Endodermal cell (in vitro differentiated cells): ENCODE measurements at places on chromosomes 5 and 9. TPM values are rescaled to one million over a fixed set of nuclear protein-coding genes. Genes with fewer than 3 reads are reported as not detected.
A peak's percentile ranks its signal among the peaks of the same experiment; 100 is the strongest.

- no peak for DNase-seq
These were observed 45.7 kb downstream of the RNF145 start for GRCh38 chr5:159163701-159164046.

DNA sequence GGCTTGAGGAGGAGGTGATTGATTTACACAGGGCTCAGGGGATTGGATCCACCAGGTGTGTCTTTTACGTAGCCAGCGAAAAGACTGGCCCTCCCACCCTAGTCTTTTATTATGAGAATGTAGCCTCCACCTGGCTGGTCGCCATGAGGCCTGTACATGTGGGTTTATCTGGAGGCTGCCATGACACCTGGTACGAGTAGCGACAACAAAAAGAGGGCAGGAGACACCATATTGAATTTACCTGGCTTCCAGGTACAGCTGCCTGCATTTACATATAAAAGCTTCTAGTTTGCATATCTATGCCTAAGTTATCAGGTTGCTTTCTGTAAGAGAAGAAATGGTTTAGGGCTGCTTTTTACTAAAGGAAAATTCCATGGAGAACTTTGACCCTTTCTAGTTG is 1173.7 kb upstream of the SEMA6A start:
- peak; percentile 47 for DNase-seq

GRCh38 chr5:61866930-61867329 is 439.1 kb upstream of the KIF2A start:
- no peak for DNase-seq

- DNase-seq, result no peak
These were observed 3.1 kb upstream of the RPL37 start for GRCh38 chr5:40838086-40838485.

DNA sequence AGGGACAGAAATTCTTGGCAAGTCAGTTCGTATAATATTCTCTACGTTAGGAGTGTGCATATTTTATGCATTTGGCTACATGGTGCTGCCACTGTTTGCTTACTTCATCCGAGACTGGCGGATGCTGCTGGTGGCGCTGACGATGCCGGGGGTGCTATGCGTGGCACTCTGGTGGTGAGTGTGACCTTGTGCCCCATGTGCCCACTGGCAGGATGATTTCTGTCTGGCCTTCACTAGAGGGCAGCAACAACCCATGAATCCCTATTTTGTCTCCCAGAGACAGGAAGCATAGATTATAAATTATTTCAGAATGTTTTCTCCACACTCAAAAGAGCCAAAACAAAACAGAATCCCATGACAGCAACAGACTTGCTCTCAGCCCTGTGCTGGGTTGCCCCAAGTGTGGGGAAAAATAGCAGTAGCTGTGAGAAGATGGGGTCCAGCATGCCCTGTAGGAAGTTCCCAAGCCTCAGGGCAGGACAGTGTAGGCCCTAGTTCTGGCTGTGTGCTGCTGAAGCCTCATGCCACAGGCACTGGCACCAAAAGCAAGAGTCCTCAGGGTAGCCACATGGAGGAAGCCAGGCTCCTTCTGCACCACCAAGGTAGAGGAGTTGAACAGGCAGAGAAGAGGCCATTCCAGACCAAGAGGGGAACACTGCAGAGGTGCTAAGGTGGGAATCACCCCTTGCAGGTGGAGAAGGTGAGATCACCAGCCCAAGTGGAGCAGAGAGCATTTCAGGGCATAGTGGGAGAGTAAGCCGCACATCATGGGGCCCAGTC is 16.0 kb downstream of the SLC22A5 start:
- DNase-seq, result peak; percentile 76

DNA sequence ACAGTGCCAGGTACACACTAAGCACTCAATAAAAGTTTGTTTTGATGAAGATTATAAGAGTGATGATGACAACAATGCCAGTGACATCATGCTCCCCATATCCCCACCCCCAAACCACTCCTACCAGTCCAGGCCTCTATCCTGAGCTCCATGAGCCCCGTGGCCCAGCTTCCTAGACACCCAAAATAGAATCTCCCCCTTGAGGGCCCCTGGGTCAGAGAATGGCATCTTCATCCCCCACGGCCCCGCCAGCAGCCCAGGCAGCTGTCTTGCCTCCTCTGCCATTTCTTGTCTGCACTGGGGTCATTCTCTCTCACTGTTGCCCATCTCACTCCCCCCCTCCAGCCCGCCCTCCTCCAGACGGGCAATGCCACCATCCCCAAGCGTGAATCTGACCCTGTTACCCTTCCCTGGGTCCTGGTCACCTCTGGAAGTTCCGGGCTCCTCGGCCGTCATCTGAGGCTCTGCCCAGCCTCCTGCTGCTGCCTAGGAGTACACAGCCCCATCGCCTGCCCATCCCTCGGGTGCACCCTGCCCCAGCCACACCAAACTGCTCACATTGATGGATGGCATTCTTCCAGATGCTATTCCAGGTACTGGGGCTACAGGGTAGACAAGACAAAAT is 76.8 kb upstream of the LMX1B start:
- no peak for DNase-seq

DNA sequence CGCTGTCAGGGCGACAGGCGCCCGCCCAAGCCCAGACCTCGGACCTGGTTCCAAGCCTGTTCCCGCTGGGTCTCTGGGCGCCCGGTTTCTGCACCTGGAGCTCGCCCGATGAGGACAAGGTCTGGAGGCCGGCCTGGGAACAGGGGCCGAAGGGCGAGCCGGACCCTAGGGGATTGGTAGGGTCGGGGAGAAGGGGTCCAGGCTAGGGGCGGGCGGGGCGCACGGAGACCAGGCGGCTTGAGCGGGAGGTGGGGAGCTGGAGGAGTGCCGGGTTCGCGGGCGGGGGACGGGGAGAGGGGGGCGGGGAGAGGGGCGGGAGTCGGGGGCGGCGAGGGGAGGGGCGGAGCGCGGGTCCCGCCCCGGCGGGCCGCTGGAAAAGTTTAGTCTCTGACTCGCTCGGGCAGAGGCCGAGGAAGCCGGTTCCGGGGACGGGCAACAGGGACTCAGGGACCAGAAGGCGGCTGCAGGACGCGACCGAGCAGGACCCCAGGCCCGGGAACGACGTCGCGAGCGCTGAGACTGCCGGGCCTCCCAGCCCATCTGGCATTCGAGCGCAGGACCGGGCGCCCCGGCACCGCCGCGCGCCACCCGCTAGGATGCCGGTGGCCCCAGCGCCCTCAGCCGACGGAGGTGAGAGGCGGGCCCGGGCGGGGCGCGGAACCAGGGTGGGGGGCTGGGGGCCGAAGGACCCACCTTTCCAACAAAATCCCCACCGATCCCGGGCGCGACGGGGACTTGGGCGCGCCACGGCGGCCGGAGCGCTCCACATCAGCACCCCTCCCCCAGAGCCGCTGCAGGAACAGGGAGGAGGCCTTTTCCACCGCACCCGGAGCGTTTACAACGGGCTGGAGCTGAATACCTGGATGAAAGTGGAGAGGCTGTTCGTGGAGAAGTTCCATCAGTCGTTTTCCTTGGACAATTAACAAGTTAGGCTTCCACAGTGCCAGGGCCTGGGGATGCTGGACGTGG is at the start of gene S1PR3:
Gene S1PR3, plus strand, starts transcription at position 403 of the 969 bp plus-strand sequence. CDS start 9,733 bp downstream, outside the sequence.
- DNase-seq, result peak; percentile 92

DNA sequence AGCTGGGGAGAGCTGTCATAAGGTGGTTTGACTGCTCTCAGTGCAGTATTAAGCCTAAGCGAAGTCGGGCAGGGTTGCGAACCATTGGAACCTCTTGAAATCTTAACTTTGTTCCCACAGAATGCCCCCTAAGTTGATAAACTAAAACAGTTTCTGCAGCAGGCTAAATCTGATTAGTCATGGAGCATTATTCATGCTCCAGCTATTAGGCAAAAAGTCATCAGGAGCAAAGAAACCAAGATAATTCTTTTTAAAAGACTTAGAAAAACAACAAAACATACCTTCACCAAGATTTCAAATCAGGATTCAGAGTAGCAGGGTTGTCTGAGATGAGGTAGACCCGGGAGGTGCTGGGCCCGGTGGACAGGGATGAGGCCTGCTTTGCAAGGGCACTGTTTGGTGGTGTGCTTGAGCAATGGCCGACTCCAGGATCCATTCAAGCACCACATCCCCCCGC is 69.9 kb upstream of the PLPP1 start:
- DNase-seq, result no peak

DNA sequence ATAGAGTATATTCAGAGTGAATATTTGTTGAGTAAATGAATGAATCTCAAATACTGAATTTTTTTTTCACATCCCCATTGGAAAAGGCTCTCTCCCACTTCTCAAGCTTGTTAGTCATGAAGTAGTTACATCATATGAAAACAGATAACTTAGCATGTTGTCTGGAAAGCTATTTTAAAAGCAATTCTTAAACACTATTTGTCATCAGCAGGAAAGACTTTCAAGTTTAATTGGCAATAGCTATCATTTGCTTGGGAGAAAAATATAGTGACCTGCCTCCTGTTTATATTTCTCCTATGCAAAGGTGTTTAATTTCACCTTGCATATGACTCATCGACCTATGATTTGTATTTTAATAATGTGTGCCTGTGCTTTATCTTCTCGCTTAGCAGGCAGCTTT is 499.8 kb upstream of the GRIA1 start:
- DNase-seq, result no peak

GRCh38 chr9:120931231-120932085 is 4.9 kb upstream of the TRAF1 start:
- DNase-seq, result peak; percentile 26

Gene ADCY2
- 62.3 to 84.5 TPM (median 63.2 TPM) in 3 replicates for total RNA-seq

Gene ARL14EPL
- not detected in 3 replicates for total RNA-seq

Gene CD72
- total RNA-seq, result 5.1 to 8.2 TPM (median 6.9 TPM) in 3 replicates

Gene RNF183
- 0.48 TPM in 1 of 2 replicates, not detected in the other for total RNA-seq

Gene PCDHB9
- total RNA-seq, result 3.8 and 5.1 TPM in 2 replicates

Gene SLC25A2
- 0.50 and 0.68 TPM in 2 replicates for total RNA-seq
